HL-60 (cell line): ENCODE measurements at places on chromosomes 1 and 21.

GRCh38 chr1:156233426-156234127 lies 8.4 kb upstream of the BGLAP start:
- DNase-seq, result no peak

DNA sequence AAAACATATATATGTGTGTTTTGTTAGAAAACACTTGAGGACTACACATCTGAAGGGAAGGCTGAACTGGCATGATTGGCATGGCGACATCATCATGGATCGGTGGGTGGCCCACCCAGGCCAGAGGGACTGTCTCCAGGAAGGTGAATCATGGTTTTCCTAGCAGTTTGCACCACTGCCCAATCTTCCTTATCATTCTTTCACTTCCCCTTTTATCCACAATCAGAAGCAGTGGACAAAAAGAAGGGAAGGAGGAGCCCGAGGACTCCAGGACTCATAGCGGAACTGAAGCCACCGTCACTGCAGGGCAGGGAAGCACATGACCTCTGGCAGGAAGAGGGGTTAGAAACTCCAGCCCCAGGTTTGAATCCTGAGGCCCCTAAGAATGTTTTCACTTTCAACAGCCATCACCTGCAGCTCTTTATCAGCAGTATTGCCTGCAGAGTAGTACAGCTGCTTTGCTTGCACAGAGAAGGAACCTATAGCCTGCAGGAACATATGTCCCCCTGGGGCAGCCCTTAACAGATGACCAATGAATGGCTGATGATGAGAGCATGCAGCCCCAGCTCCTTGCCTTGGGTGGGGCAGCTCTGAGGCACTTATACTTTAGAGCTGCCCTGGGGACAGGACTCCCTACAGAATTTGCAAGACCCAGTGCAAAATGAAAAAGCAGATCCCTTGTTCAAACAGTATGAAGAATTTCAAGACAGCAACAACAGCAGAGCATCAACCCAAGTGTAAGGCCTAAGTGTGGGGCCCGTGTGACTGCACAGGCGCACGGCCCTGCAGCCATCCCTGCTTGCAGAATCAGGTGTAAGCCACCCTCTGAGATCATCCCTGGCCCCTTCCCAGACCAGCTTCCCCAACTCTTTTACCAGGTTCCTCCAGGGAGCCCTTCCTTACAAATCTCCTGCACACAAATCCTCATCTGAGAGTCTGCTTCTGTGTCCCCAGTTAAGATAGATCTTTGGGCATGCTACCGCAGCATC lies 241.8 kb upstream of the IRF2BP2 start:
- DNase-seq, result peak; percentile 65

- no peak for DNase-seq
These were observed 24.6 kb upstream of the COL9A2 start for GRCh38 chr1:40341491-40342380.

DNA sequence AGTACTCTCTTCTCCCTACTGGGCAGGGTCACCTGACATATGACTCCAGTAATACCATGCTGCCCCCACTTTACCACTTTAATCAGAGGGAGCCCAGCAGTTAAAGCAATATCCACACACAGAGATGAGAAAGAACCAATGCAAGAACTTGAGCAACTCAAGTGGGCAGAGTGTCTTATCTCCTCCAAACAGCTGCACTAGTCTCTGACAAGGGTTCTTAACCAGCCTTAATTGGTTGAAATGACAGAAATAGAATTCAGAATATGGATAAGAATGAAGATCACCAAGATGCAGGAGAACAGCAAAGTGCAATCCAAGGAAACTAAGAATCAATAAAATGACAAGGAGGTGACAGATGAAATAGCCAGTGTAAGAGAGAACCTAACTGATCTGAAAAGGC lies 91.0 kb downstream of the KCNT2 start:
- DNase-seq, result no peak

DNA sequence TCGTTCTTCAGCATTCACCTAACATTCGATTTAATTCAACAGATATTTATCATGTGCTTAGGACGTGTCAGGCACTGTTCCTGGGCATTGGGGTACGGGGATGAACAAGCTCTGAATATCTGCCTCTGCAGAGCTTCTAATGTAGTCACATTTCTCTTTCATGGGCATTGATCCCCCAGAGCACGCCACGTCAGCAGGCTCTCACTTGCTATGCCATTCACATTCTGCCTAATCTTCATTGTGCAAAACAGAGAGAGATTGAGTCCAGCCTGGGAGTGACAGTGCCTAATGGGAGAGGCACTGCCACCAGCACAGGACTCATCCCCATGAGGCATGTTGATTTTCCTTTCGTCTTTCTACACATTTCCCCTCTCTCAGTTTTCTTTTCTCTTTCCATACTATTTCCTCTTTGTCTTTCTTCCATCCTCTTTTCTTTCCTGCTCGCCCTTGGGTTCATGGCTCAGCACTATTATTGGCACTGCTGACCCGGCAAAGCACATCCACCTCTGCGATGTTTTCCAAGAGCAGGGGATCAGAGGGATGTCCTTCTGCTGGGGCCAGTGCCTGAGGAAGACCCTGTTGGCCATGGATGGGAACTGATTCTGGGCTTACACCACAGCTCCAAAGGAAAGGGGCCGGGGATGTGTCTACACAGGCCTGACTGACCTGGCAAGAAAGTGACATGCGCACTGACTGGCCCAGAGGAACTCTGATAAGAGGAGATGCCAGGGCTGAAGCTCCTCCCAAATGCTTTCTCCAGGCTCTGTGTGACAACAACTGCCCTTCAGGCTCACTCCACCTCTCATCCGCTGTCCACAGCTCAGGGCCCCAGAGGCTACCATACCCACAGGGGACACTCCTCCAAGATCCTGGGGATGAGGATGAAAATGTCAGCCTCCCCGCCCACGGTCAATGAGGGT lies 195.9 kb downstream of the TOMM20 start:
- no peak for DNase-seq

GRCh38 chr1:2378956-2379732 lies 12.2 kb downstream of the MORN1 start:
- no peak for DNase-seq

GRCh38 chr1:15336866-15337265 lies 72.8 kb upstream of the EFHD2 start:
- DNase-seq, result no peak

DNA sequence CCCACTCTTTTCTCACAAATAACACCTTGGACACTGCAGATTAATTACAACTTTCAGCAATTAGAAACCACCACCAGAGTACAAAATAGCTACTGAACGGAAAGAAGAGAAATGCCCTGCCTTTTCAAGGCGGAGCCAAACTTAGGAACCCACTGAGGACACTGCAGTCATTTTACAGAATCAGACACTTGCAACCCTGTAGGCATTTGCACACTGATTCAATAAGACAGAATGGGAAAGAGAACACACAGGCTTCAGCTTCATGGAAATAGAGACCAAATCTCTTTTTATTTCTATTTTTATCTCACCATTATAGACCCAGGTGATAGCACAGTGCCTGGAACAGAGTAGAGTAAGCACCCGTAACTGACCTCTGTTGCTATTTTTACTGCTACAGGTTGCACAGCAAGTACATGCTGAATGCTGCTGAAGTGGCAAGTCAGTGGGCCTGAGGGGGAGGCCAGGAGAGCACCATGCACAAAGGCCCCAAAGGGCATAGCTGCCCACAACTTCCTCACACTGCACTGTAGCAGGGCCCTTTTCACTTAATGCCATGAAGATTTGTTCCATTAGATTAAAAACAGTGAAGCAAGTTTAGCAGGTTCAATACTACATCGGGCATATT lies 50.7 kb upstream of the EDARADD start:
- DNase-seq, result no peak

GRCh38 chr1:228868731-228869024 lies 133.4 kb downstream of the RHOU start:
- DNase-seq, result no peak

DNA sequence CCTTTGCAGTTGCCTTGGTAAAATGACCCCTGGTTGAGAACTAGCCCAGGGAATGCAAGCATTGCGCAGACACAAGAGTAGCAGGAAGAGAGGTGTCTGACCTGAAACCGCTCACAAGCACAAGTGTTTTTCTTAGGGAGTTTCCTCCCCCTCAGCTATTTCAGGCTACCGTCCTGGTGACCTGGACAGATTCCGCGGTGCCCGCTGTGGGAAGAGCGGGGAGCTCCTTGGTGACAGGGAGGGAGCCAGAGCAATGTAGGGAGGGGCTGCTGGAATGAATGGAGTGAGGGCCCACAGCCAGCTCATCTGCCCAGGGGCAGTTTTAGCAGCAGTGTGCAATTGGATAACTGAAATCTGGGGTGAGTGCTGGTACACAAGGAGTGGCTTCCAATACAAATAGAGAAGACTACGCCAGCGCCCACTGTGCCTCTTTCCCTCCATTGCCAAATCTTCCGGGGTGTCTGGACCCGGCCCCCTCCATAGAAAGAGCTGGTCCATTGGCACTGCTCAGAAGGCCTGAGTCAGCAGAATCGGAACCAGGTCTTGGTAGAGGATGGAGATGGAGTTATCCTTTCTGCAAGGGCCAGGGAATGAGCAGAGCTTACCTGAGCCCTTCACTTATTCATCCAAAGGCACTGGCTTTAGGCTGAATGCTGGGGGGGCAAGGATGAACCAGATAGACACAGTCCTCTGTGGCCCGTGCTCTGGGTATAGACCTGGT lies 82.8 kb downstream of the TRABD2B start:
- DNase-seq, result no peak

GRCh38 chr1:54967372-54967771 lies 13.1 kb upstream of the TMEM61 start:
- no peak for DNase-seq

DNA sequence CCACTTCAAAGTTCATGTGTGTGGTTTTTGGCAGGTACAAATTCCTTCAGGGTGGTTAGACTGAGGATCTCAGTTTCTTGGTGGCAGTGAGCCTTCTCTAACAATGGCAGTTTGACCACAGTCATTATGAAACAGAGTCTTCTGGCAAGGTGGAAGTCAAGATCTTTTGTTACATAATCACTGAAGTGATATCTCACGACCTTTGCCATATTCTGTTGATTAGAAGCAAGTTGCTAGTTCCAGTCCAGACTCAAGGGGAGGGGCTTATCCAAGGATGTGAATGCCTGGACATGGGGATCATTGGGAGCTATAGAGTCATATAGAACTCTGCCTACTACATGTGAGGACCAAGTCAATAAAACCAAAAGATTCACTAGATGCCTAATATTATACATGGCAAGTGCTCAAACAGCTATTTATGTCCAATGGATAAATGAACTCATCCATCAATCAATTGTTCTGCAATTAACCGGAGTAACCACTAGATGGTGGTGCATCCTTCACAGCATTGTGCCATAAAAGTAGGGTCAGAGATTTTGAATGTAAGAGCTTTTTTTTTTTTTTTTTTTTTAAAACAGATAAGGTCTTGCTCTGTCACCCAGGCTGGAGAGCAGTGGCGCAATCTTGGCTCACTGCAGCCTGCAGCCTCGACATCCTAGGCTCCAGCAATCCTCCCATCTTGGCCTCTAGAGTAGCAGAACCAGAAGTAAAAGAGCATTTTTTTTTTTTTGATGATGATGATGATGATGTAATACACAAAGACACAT lies 131.9 kb downstream of the CRB1 start:
- peak; percentile 78 for DNase-seq

GRCh38 chr1:20662110-20662475 lies 924 bp upstream of the DDOST start:
- DNase-seq, result no peak

DNA sequence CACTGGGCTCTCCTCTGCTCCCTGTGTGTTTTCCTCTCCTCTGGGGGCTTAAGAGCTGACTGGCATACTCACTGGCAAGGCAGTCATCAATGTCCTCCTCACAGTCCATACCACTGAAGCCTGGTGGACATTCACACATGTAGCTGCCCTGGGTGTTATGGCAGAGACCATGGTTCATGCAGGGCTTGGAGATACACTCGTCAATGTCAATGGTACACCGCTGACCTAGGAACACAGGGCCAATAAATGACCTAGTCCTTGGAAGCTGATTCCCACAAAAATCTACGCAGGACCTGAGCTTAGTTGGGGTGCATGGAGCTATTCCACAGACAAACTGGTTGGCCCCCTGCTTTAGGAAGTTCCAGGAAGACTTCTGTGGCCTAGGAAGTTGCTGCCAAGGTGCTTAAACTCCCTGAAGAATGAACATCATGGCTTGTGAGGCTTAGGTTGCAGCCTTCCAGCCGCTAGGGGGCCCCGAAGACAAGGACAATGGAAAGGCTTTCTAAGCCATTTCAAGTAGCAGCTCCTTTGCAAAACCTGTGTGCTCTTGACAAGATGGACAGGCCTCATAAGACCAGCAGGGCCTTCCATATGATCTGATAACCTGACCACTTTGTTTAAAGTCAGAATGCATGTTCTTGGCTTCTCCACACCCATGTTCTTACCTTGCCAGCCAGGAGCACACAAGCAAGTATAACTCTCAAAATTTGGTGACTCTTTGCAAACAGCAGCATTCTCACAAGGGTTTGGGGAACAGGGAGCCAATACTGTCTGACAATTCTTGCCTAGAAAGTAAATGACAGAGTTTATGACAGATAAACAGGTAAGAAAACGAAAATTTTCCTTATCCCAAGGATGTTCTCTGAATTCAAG lies 52.3 kb upstream of the ADAM30 start:
- DNase-seq, result peak; percentile 77

DNA sequence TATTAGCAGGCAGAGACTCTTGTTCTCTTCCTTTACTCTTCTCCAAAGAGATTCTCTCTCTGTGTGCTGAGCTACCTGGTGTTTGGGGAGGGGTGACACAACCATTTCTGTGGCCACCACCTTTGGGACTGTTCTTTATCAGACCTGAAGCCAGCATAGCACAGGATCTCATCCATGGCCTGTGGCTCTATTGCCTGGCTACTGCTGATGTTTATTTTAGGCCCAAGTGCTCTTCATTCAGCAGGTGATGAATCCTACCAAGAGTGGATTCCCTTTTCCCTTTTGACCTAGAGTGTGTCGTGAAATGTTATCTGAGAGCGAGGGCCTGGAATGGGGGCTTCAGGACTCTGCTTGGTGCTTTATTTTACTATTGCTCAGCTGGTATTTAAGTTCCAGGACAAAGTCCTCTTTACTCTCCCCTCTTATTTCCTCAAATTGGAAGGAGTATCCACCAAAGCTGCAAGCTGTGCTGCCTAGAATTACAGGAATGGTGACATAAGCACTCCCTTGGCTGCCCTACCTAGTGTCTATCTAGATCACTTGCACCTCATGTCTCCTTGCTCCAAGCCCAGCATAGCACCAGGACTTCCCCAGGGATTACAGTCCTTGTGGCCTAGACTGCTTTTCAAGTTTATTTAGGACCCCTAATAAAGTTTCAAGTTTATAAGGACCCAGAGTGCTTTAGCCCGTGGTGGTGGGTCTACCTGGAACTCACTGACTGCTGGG lies 94.7 kb upstream of the GPR52 start:
- DNase-seq, result no peak

DNA sequence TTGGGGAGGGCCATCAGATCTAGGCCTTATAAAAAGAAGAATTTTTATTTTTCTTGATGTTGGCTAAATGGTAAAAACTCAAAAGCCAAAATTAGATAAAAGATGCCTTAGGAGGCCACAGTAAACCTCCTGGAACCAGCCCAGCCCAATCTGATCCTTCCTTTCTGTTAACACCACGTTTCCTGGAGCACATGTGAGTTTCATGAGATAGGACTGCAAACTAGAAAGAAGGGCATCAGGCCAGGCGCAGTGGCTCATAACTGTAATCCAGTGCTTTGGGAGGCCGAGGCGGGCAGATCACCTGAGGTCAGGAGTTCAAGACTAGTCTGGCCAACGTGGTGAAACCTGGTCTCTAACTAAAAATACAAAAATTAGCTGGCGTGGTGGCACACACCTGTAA lies 6.7 kb downstream of the HSF2BP start:
- DNase-seq, result no peak

GRCh38 chr1:54475357-54475881 lies 69.2 kb upstream of the SSBP3 start:
- DNase-seq, result no peak

GRCh38 chr1:89734442-89734841 lies 86.4 kb upstream of the LRRC8D start:
- no peak for DNase-seq

- no peak for DNase-seq
These were observed 20.6 kb upstream of the LPGAT1 start for GRCh38 chr1:211851174-211851573.
